ENCODE measurements at places on chromosomes 7 and 10. TPM values are rescaled to one million over a fixed set of nuclear protein-coding genes. Genes with fewer than 3 reads are reported as not detected.

TUBB8 gene
- 0.72 TPM for polyA plus RNA-seq

WNT8B gene
- polyA plus RNA-seq = 0.03 TPM

SPDYE5 gene
- polyA plus RNA-seq = not detected

TET1 gene
- polyA plus RNA-seq = 0.07 TPM

TRIM50 gene
- 0.56 TPM for polyA plus RNA-seq

ASIC3 gene
- 1.2 TPM for polyA plus RNA-seq

SLC13A4 gene
- 0.97 TPM for polyA plus RNA-seq

TMEM254 gene
- 11.8 TPM for polyA plus RNA-seq

VCL gene
- 36.4 TPM for polyA plus RNA-seq

PNLIPRP3 gene
- polyA plus RNA-seq = not detected

SP8 gene
- polyA plus RNA-seq = not detected

C10orf67 gene
- polyA plus RNA-seq = 0.08 TPM

RBP4 gene
- polyA plus RNA-seq = 4.8 TPM

HSPA12A gene
- 35.7 TPM for polyA plus RNA-seq

EPHB4 gene
- polyA plus RNA-seq = 67.3 TPM

MEIG1 gene
- polyA plus RNA-seq = 0.95 TPM

TMEM213 gene
- not detected for polyA plus RNA-seq

OR2A7 gene
- 0.40 TPM for polyA plus RNA-seq

ANKRD22 gene
- polyA plus RNA-seq = 0.29 TPM

BAMBI gene
- polyA plus RNA-seq = 21.0 TPM

Data from adrenal gland (tissue), 19 donors.